ENCODE measurements at places on chromosomes 16 and 17.

DNA sequence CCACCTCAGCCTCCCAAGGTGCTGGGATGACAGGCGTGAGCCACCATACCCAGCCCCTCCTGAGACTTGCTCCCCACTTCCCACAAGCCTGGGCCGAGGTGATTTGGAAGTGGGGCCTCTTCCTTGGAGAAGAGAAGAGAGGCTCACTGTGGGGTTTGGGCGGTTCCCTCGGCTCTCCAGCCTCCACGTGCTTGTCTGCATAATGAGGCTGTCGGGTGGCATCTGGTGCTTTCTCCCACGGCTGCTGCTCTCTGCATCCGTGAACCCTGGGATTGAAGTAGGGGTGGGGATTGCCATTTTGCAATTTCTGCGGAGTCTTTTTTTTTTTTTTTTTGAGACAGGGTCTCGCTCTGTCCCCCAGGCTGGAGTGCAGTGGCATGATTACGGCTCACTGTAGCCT lies 101.4 kb downstream of the RAP1GAP2 start:
- DNase-seq = no peak
- no peak overlapping the region for H3K27ac ChIP-seq
- H3K27me3 ChIP-seq = no peaks in the 10 kb centered on the region
- H3K36me3 ChIP-seq = peaks cover 7% of the 10 kb centered on the region
- peaks cover 43% of the 10 kb centered on the region for H3K4me1 ChIP-seq

GRCh38 chr17:73261952-73262675 lies 434 bp upstream of the CPSF4L start:
- no peak for DNase-seq
- no peak overlapping the region for H3K4me3 ChIP-seq
- peaks cover 21% of the 10 kb centered on the region for H3K27me3 ChIP-seq

DNA sequence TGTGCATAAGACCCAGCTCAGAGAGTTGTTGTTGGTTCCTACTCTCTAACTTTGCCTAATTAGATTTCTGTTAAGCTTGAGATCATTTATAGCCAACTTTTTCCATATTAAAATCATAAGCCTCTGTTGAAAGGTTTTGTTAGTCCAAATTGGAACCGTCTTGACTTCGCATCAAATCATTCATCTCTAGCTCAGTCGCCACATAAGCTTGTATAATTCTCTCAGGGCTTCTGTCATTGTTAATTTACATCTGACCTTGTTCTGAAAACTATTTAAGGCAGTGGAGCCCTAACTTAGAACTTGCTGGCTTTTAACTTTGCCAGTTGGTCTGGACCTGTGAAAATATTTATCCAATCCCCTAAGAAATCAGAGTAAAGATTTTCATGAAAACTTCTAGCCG lies 107.2 kb downstream of the PITPNC1 start:
- peaks cover 10% of the 10 kb centered on the region for H3K36me3 ChIP-seq
- H3K4me1 ChIP-seq = peaks cover 64% of the 10 kb centered on the region
- no peaks in the 10 kb centered on the region for H3K27me3 ChIP-seq
- H3K4me3 ChIP-seq = no peak overlapping the region
- peak overlapping the region; percentile 10 for H3K27ac ChIP-seq

- H3K27ac ChIP-seq = no peak overlapping the region
- H3K27me3 ChIP-seq = no peaks in the 10 kb centered on the region
- H3K4me1 ChIP-seq = no peaks in the 10 kb centered on the region
- no peak for DNase-seq
These were observed 41.2 kb downstream of the GTF3C1 start for GRCh38 chr16:27508476-27508875.

GRCh38 chr16:31472709-31473203 lies 804 bp downstream of the TGFB1I1 start:
- peaks cover 16% of the 10 kb centered on the region for H3K27me3 ChIP-seq
- no peak overlapping the region for H3K27ac ChIP-seq
- H3K4me3 ChIP-seq = peak overlapping the region; percentile 34
- DNase-seq = no peak
- H3K36me3 ChIP-seq = peaks cover 3% of the 10 kb centered on the region

DNA sequence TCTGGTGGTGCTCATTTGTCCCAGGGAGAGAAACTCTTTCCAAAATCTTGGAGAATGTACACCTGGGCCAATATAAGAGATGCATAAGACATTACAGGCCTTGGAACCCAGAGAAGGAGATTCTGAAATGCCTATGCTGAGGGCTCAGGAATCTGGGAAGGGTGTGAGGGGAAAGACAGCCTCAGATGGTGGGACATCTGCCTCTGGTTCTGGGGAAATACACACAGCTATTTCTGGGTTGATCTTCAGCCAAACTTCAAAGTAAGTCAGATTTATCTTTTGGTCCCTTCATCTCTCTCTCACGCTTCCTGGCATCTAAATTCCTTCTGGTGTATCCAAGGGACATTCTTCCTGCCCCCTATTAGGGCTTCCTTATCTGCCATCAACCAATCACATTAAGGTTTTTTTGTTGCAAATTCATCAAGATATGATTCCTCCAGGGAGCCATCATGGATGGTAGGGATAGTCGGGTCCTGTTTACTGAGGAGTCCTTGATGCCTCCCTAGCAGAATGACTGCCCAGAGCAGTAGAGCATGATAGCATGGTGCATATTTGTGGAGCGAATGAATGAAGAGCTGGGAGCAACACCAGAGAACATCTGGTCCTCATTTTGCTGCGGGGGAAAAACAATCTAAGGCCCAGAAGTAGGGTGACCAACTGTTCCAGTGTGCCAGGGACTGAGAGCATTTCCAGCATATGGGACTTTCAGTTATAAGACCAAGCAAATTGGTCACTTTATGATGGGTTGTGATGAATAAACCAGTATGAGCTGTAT lies 35.7 kb upstream of the DYNLL2 start:
- H3K36me3 ChIP-seq = no peaks in the 10 kb centered on the region
- no peak for DNase-seq
- H3K4me1 ChIP-seq = no peaks in the 10 kb centered on the region
- no peak overlapping the region for H3K4me3 ChIP-seq
- H3K27me3 ChIP-seq = peaks cover 48% of the 10 kb centered on the region

GRCh38 chr17:77264617-77265230 lies 124.0 kb downstream of the SEC14L1 start:
- H3K4me3 ChIP-seq = no peak overlapping the region
- peaks cover 18% of the 10 kb centered on the region for H3K27me3 ChIP-seq
- no peak overlapping the region for H3K27ac ChIP-seq
- no peak for DNase-seq
- H3K4me1 ChIP-seq = no peaks in the 10 kb centered on the region

Measured in central memory CD8-positive, alpha-beta T cell (primary cell).